ENCODE measurements at places on chromosomes 7 and 10. TPM values are rescaled to one million over a fixed set of nuclear protein-coding genes. Genes with fewer than 3 reads are reported as not detected.

Gene CHST15
- total RNA-seq, result 4.1 TPM

Gene CLEC5A
- not detected for total RNA-seq

Gene DYNC1I1
- total RNA-seq, result 2.5 TPM

Gene COL17A1
- 7.5 TPM for total RNA-seq

Gene CCDC136
- 3.4 TPM for total RNA-seq

Gene SSC4D
- 6.9 TPM for total RNA-seq

Gene TMEM236
- 1.4 TPM for total RNA-seq

Gene PDK4
- 34.6 TPM for total RNA-seq

Gene KCP
- total RNA-seq, result 0.20 TPM

Gene TAS2R41
- not detected for total RNA-seq

Gene CPA5
- total RNA-seq, result not detected

Gene CDK14
- 23.5 TPM for total RNA-seq

Gene WDFY4
- 0.43 TPM for total RNA-seq

Gene CDHR3
- 4.8 TPM for total RNA-seq

Gene PPP3CB
- 33.8 TPM for total RNA-seq

Gene GPNMB
- 32.1 TPM for total RNA-seq

Gene CYP3A4
- total RNA-seq, result 43.4 TPM

Gene CHCHD2
- total RNA-seq, result 124 TPM

Gene MAPK8
- 81.3 TPM for total RNA-seq

Gene RSU1
- total RNA-seq, result 36.7 TPM

Gene C7orf57
- total RNA-seq, result 0.43 TPM

Gene PRKAG2
- 14.0 TPM for total RNA-seq

Gene CARD11
- 5.3 TPM for total RNA-seq

Gene APBB1IP
- 1.6 TPM for total RNA-seq

Gene CALML3
- total RNA-seq, result not detected

Gene ECHDC3
- 14.8 TPM for total RNA-seq

Gene TRPV5
- not detected for total RNA-seq

Gene NXPH1
- not detected for total RNA-seq

Gene SLC13A1
- total RNA-seq, result 0.07 TPM

Gene COL1A2
- 1,836 TPM for total RNA-seq

Gene TWIST1
- 23.2 TPM for total RNA-seq

Gene LIPF
- 1.1 TPM for total RNA-seq

Gene C10orf53
- total RNA-seq, result not detected

Gene CLDN12
- total RNA-seq, result 53.0 TPM

Gene SIRT1
- 21.2 TPM for total RNA-seq

Gene CFAP58
- total RNA-seq, result 0.20 TPM

Gene SUN3
- not detected for total RNA-seq

Gene EEPD1
- total RNA-seq, result 8.8 TPM

Gene ZNF107
- 1.8 TPM for total RNA-seq

Gene PTN
- 63.5 TPM for total RNA-seq

Gene FAM180A
- not detected for total RNA-seq

Gene ALKBH4
- total RNA-seq, result 10.1 TPM

Gene FMC1
- total RNA-seq, result 12.9 TPM

Gene TMEM196
- 0.17 TPM for total RNA-seq

Gene GPER1
- 3.6 TPM for total RNA-seq
